ENCODE measurements at places on chromosomes 7 and 10.
A peak's percentile ranks its signal among the peaks of the same experiment; 100 is the strongest.

DNA sequence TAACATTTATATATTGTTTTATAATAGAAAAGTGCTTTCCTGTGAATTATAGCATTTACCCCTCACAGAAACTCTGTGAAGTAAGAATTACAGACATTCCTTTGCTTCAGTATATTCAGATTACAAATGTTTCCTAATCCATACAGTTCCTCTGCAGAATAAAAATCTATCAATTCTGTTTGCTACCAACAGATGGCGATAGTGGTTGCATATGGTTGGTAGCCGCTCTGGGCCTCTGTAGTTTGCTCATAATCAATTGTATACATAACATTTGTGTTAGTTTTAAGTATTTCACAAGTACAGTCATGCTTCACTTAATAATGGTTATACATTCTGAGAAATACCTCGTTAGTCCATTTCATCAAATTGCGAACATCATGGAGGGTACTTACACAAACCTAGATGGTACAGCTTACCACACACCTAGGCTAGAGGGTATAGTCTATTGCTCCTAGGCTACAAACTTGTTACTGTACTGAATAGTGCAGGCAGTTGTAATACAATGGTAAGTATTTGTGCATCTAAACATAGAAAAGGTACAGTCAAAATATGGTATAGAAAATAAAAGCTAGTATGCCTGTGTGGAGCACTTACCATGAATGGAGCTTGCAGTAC lies 94.4 kb upstream of the STEAP4 start:
- peak; percentile 7 for DNase-seq

DNA sequence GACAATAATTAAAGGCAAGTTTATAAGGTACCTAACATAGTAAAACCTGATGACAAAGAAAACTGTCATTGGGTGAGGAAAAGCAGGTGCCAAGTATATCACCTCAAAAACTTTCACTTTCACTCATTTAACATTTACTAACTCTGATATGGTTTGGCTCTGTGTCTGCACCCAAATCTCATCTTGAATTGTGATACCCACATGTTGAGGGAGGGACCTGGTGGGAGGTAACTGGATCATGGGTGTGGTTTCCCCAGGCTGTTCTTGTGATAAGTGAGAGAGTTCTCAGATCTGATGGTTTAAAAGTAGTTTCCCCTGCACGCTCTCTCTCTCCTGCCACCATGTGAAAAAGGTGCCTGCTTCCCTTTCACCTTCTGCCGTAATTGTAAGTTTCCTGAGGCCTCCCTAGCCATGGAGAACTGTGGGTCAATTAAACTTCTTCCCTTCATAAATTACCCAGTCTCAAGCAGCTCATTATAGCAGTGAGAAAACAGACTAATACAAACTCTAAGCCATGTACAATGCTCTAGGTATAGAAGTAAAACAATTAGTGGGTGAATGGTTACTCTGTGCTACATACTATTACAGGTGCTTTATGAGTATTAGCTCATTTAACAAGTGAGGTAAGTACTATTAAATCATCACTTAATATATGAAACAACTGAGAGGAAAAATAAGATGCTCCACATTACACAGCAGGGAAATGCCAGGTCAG lies 199.0 kb downstream of the CHCHD3 start:
- no peak for DNase-seq

DNA sequence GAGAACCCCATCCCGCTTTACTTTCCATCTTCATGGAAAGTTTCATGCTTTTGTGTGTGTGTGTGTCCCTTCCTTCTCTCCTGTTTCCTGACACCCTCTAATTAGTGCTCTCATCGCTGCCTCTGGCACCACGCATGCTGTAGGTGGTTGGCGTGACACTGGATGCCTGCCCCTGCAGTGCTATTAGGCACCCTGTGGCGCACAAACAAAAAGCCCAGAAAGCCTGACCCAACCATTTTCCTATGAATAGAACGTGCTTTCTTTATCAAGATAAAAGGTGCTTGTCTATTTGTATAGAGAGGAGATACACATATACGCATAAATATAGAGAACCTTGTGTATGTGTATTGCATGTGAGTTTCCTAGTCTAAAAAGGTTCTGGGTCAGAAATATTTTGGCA lies 120.8 kb upstream of the CDCA7L start:
- no peak for DNase-seq

DNA sequence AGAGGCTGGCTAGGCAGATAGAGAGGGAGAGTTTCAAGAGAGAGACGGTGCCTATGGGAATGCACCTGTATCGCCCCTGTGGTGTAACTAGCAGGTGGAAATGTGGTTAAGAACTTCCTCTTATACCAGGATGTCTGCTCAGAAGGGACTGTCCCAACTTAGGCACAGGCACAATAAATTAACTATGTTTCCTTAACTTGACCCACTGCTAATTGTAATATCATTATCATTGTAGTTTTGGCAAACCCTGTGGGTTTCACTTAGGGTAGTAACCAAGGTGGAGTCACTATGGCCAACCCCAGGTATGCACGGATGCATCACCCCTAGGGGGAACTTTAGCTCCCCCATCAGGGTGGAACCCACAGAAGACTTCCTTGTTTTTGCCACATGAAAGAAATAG lies 455.7 kb downstream of the DGKB start:
- DNase-seq = no peak

DNA sequence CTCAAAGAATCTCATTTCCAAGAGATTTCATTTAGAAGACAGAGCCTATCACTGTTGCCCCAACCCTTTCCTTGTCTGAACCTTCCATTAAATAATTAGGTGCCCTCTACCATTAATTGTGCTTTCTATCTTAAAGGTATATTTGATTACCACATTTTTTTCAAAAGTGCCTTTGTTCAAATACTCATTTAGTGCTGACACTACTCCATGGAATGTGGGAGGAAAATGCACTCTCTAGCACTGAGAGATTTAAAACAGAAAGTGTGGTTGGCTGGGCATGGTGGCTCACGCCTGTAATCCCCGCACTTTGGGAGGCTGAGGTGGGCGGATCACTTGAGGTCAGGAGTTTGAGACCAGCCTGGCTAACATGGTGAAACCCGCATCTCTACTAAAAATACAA lies 119.8 kb downstream of the CACNA2D1 start:
- DNase-seq = peak; percentile 20

DNA sequence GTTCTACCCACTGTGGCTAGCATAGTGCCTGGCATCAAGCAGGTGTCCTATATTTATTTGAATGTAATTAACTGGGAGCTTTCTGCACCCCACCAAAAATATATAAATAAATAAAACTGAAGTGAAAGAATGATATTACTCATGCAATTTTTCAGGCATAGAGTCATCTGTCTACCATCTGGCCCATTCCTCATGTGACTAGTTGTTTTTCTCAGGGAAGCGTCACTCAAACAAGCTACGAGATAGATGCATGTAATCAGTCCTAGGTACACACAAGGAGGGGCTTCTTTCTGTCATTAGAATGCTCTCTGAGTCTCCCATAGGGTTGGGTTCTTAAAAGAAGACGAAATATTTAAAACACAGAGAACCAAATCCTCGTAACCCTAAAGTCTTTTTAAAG lies 255.5 kb upstream of the KMT2E start:
- no peak for DNase-seq

GRCh38 chr10:119466655-119467054 lies 75.9 kb downstream of the RGS10 start:
- DNase-seq = no peak

GRCh38 chr7:50147951-50148808 lies 55.1 kb upstream of the ZPBP start:
- no peak for DNase-seq

GRCh38 chr10:31947144-31947926 lies 18.7 kb upstream of the ARHGAP12 start:
- DNase-seq = peak; percentile 93

GRCh38 chr10:8054494-8055407 lies at the start of gene GATA3:
GATA3 (plus strand) TSS chr10:8054688; CDS start chr10:8055656, 968 bp downstream.
- peak; percentile 39 for DNase-seq

DNA sequence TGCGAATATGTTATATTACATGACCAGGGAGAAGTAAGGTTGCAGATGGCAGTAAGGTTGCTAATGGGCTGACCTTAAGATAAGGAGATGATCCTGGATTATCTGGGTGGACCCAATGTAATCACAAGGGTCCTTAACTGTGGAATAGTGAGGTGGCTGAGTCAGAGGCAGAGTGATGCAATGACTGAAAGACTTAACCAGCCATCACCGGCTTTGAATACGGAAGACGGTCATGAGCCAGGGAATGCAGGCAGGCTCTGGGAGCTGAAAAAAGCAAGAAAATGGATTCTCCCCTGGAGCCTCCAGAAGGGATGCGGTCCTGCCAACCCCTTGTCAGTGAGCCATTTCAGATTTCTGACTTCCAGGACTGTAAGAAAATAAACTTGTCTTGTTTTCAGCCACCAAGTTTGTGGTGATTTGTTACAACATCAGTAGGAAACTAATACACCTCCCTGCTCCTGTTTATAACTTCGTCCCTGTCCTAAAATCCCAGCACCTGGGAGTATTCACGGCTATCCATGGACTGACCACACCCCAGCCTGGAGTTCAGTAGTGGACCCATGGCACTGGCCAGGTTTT lies 4.6 kb upstream of the C10orf95 start:
- DNase-seq = peak; percentile 81

Measured in fibroblast of skin of right quadriceps (primary cell).